ENCODE measurements at places on chromosomes 3 and 15.

- no peak for DNase-seq
These were observed 175.7 kb downstream of the STAG1 start for GRCh38 chr3:136576279-136577009.

DNA sequence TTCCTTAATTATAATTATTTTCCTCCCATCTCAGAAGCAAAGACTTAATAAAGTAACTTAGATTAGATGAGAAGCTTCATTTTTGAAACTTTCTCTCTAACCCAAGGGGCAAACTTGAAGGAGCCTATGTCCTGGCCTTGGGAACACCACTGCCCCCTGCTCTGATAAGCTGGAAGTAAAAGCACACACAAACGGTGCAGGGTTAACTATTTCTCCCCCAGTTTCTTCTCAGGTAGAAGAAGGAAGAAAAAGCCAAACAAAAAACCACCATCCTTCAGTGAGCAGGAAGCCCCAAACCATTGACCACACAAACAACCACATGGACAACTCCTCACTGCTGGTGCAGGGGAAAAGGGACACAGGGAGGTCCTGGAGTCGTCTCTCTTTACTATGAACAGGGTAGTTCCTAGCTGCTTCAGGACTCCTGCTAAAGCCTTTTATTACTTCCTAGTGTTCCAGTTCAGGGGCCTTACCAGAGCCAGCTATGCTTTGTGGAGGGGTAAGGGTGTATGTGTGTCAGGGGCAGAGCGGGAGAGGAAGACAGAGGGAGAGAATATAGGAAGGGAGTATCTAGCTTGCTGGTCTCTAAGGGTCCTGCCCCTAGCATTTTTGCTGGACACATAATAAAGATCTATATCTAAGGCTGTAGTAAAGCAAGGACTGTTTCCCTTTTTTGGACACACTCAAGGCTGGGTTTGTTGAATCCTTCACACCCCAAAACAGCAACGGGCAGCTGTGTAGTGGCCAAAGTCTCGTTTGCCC is 94.0 kb upstream of the UMPS start:
- DNase-seq: no peak

GRCh38 chr3:61725851-61726333 is 164.5 kb downstream of the PTPRG start:
- no peak for DNase-seq

DNA sequence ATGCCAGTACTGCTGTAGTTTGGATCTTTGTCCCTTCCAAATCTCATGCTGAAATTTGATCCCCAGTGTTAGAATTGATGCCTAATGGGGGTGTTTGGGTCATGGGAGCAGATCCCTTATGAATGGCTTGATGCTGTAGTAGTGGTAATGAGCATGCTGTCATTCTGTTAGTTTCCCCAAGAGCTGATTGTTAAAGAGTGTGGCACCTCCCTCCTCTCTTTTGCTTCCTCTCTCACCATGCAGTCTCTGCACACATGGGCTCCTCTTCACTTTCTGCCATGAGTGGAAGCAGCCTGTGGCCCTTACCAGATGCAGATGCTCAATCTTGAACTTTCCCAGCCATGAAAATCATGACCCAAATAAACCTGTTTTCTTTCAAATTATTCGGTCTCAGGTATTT is 141.3 kb upstream of the DPPA4 start:
- no peak for DNase-seq

DNA sequence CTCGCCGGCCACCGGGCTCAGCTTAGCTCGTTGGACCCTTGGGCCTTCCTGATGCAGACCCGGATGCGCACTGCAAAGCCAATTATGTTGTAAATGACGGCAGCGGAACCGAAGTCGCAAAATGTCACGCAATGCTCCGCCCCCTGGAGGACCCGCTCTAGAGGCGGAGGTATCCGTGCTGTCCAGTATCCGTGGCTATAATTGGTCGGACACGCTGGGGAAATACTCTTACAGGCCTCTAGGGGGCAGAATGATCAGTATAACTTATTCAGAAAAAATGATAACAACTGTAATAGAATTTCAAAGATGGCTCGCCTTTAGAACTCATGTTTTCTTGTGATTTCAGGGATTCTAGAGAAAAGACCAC is at the start of gene PRR23B:
Gene PRR23B (minus strand): TSS at position 59 of the 367 bp plus-strand sequence. CDS start 265 bp downstream, outside the sequence.
- DNase-seq: no peak

GRCh38 chr3:47652142-47652541 is 73.5 kb upstream of the CSPG5 start:
- DNase-seq: no peak

DNA sequence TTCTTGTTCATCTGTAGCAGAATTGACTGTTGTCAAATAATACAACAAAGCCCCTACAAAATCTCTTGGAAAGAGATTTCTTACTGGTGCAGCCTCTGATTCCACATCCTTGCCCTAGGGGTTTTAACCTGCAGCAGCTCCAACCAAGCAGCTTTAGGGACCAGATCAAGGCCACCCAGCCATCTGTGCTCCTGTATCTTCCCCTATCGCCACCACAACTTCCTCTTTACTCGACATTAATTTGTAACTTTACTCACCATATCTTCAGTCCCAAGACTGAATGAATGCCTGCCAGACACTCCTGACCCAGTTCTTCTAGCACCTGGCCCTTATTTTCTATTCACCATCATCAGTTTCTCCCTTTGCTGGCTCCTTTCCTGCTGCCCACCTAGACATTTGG is 156.6 kb upstream of the IL12A start:
- DNase-seq: no peak

DNA sequence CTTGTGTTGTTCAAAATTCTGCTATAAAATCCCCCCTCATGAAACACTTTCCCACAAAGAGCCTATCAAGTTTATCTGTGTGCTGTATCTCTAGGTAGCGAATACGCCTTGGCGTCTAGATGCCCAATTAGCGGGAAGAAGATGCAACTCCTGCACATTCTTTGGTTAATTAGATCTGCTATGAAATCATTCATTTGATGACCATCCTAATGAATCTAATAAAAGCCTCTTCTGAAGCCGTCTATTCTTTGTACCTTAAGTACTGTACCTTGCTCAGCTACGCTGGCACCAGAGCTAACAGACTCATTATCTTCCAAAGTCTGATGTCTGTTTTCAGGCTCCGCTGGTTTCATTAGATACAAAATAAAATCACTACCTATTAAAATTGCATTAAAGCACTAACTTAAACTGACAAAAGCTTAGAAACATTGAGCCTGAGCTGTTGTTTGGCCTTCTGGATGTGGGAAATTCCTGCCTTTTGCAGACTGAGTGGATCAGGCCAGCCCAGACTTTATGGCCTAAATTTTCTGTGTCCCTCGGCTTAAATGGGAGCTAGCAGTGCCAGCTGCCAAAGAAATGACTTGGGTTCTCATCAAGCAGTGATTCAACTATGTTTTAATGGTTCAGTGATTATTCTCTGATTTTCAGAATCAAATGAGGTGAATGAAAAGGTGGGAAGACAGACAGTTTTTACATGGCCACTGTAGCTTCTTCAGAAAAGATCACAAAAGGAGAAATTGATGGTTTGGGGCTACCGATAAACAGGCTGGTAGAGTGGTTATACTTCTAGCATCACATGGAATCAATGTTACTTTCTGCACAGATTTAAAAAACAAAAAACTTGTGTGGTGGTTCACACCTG is 28.4 kb upstream of the CHST2 start:
- no peak for DNase-seq

DNA sequence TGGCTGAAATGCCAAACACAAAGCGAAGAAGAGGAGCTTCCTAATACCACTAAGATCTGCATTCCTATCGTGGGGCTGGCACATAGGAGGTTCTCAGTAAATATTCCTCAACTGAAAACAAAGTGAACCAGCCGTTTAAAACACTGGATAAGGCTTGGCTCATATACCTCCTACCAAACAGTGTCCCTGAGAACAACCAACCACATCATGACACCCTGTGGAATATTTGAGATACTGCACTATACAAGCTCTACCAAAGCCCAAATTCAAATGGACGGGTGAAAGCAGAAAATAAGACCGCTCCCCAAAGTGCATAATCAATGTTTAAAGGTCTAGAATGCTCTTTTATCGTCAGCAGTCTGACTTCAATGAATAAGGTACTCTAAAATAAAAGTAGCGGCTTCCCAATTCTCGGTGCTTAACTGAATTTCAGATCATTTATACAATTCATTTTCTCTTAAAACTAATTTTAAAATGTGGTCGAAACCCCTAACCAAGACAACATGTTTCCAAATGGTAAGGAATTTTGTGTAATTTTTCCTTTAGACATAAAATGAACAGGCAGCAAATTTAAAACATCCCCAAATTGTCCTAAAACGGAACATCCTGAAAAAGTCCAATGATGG is 425.8 kb downstream of the ERC2 start:
- DNase-seq: no peak

- no peak for DNase-seq
These were observed 190.7 kb downstream of the MAGI1 start for GRCh38 chr3:65848024-65848423.

- no peak for DNase-seq
These were observed 197.2 kb upstream of the RBMS3 start for GRCh38 chr3:29083676-29084075.

GRCh38 chr3:51706788-51707731 is at the start of gene GRM2:
TSS of gene GRM2 (plus strand) at chr3:51707068. CDS start at chr3:51708984, 1,916 bp downstream.
- no peak for DNase-seq

DNA sequence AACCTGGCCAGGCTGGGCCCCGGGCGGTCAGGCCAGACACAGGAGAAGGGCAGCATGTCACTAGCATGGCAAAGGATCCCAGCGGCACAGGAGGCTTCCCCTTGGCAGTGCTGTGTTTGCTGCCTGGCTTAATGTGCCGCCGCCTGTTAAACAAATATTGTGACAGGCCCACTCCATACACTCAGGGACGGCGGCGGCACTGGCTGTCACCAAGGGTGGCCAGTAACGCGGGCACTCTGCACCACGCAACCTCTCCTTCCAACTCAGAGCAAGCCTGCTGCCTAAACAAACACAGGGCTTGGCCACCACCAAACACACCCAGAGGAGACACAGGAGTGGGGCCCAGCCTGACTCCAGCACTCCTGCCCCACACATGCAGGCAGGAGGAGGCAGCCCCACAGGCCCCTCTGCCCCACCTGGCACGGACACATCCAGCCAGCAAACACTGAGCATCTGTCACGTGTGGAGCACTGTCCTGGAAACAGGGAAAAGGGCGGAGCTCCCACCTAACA is 48.0 kb downstream of the TPRA1 start:
- DNase-seq: no peak

DNA sequence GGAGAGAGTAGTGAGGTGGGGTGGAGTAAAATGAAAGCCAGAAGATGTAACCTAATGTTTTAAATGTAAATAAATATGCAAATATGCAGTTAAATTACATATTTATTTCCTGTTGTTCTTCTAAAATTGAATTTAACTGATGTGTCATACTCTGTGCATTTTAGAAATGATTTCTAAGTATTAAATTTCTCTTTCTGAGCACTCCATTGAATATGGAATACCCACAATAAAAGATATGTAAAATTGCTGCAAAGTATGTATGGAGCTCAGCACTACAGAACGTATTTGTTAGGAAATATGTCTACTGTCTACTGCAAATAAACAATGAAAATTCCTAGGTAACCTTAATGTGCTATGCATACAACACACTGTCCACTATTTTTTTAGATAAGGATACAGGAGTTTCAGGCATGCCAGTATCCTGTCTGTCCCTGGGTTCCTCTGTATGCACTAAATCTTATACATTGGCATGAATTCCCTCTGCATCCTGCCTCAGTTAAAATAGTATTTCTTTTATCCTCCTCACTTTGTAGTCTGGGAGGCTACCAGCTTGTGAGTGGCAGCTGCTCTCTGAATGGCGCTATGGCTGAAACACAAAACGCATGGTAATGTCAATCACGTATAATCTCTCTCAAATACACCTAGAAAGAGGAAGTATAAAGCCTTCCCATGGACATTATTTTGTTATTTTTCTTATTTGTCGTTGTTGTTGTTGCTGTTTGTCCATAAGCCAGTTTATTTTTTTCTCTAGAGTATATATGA is 579.5 kb downstream of the PYDC2 start:
- DNase-seq: no peak

DNA sequence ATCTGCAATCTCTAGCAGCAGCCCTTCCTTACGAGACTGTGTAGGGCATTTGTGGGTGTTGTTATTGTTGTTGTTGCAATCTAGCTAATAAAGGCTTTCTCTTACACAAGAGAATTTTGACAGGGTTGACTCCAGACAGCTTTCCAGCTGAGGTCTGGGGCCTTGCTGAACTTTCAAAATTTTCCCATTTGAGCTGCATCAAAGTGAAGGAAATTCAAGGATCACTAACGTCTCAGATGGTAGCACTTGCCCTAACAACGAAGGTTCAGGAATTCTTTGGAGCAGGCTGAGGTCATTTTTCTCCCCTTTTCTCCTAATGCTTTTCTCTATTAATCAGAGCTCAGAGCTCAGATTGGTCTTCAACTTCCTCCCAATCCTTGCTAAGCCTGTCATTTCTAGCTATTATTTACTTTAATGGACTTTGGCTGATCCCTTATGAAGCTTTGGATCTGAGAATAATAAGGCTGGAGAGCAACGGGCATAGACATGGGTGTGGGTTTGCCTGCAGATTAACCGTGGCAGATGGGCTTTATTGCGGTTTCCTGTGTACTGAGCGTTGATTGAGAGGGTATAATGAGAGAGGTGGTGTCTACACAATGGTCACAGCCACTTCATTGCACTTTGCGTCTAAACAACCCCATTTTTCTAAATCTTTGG is 614.0 kb upstream of the AGTR1 start:
- no peak for DNase-seq

DNA sequence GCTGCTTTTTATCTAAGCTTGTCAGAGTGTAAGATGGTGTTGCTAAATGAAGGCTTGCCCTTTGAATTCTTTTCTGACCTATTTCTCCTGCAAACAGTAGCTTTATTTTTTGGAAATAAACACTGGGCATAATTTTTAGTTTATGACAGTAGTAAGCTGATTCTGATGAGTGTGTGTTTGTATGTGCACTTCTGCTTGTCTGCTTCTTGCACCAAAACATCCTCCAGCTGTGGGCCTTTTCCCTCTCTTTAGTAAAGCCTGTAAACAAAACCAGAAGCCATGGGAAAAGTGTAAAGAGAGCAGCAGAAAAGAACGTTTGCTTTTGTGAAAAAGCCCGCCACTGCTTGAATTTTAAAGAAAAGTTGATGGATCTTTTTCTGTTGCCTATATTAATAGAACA is 136.4 kb upstream of the IL12A start:
- DNase-seq: no peak

GRCh38 chr3:33104803-33105202 is 7.9 kb upstream of the GLB1 start:
- no peak for DNase-seq

DNA sequence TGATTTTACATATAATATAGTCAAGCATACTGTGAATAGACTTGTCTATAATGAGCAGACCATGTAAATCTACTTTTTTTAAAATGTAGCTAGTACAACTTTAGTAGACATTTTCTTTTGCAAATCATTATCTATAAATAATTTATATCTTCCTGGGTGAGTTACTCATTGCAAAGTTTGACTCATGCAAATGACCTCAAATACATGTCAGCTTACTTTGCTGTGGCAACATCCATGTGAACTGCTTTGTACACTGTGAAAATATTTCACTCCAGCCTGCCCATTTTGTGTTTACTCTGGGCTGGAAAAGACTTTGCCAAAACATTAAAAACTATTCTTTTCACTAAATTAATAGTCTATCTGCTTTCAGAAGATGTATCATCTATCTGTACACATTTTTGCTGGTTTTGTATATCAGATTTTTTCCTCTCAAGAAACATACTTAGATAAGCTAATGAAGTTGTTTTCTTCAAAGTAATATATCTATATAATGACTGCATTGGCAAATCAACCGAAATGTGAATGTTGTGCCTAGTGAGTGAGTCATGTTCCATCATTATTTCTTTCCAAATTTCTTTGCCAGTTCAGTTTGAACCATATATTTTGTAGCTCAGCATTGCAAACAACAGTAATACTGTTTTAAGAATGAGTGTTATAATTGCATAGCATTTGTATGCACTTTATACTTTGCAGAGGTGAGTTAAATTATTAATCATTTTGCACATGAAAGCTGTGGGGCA is 26.5 kb downstream of the IGSF10 start:
- no peak for DNase-seq

Data from activated CD4-positive, alpha-beta T cell treated with anti-CD3 and anti-CD28 coated beads, Interleukin-2, amount 50 U/mL, for 1 hour (primary cell).